NCI-H2081 (cell line): ENCODE measurements at places on chromosomes 3 and 15.

GRCh38 chr15:69059557-69059943 is 45.1 kb downstream of the NOX5 start:
- no peak for DNase-seq

- DNase-seq: no peak
Observed at GRCh38 chr3:172635588-172635987, 75.3 kb downstream of the NCEH1 start.

- no peak for DNase-seq
Observed at GRCh38 chr3:46884427-46884826, 6.9 kb downstream of the PTH1R start.

GRCh38 chr3:73757536-73757935 is 132.8 kb upstream of the PDZRN3 start:
- no peak for DNase-seq

GRCh38 chr15:63672369-63672768 is 75.2 kb downstream of the FBXL22 start:
- DNase-seq: no peak

GRCh38 chr3:113428581-113428980 is 12.7 kb downstream of the CFAP44 start:
- DNase-seq: no peak

DNA sequence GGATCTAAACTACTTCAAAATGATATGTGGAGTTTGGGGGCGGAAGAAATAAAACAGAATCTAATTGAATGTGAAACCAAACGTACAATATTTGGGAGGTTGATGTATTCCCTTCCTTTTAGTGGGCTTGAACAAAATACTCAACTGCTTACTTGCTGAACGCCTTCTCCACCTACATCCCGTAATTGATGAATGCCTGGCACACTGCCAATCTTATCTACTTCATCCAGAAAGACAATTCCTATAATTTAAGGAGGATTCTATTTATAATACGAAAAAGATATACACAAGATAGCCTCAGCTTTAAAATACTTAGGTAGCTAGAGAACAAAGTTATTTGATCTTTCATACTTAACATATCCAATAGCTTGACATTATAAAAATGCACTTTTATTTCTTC is 23.1 kb upstream of the PDCD7 start:
- DNase-seq: no peak

DNA sequence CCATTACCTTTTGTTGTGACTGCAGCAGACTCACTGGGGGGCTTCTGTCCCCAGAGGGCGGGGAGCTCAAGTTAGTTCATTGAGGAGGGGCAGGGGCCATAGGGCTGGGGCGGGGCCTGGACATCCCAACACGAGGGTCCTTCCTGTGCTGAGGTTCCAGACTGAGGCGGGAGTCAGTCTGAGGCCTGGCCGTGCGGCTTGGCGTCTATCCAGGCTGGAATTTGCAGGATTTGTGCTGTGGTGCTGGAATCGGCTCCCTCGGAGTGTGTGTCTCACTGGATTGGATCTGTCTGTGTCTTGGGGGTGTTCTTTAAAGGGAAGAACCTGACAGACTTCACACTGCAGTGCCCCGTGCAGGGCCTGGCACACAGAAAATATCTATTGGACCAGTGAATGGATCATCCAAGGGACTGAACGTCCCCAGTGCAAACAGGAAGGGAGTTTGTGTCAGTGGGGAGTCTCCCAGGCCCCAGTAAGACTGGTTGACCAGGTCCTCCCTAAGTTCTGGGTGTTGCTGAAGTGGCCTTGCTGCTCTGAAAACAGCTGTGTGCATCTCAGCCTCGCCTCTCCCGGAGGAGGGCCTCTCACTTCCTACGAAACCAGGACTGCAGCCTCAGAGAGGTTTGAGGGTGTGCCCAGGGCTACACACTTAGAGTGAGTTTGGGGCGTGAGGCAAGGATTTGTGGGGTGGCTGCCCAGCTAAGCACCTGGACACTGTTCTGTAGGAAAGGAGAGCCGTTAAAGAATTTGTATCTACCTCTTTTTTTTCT is 26.1 kb downstream of the GOLGA6L2 start:
- DNase-seq: no peak

DNA sequence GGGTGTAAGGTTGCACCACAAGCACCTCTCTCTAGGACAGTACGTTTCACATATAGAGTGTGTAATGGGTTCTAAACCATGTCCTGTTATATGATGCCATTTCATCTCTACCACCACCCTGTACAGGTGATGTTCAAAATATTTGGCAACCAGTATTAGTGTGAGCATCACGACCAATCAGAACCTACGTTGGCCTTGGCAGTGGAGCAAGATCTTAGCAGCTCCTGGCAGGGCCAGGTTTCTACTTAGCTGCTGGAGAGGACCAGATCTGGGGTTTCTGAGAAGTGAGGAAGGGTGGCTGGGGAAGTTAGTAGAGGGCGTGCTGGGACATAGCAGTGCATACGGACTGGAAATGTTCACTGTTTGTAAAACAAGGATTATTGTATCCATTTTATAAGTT is 23.1 kb upstream of the MITF start:
- no peak for DNase-seq

DNA sequence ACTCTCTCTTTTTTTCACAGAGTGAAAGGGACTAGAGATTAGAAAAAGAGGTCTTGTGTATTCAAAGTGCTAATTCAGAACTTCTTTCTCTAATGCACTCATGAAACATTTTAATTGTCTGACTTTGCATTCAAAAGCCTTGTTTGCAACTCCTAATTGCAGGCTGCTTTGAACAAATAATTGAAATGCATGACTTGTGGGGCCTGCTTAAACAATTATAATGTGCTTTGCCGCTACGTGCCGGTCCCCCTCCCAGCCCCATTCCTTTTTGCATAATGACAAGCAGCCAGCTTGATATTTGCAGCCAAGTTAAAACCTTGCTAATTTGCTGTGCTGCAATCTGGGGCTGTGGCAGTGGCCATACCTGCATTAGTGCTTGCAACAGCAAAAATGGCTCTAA is 114.5 kb downstream of the FOXB1 start:
- no peak for DNase-seq

- no peak for DNase-seq
Observed at GRCh38 chr3:34141841-34142337, 343.5 kb downstream of the PDCD6IP start.

DNA sequence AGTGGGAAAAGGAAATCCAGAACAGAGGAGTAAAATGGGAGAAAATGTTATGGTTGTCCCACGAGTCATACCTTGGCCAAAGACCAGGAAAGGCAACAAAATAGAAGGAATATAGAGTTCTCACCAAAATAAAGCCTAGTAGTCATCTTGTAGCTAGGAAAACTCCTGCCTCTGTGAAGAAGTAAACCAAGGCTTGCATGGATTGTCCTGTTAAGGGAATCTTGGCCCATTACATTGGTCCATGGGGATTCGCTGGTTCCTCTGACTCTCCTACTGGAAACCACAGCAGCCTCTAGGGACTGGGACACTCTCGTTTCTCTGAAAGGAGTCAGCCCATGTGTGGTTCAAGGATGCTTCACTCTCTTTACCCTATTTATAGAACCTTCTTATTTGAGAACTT is 62.9 kb upstream of the FNDC3B start:
- no peak for DNase-seq

- no peak for DNase-seq
Observed at GRCh38 chr3:880371-880770, 212.5 kb upstream of the CNTN6 start.

DNA sequence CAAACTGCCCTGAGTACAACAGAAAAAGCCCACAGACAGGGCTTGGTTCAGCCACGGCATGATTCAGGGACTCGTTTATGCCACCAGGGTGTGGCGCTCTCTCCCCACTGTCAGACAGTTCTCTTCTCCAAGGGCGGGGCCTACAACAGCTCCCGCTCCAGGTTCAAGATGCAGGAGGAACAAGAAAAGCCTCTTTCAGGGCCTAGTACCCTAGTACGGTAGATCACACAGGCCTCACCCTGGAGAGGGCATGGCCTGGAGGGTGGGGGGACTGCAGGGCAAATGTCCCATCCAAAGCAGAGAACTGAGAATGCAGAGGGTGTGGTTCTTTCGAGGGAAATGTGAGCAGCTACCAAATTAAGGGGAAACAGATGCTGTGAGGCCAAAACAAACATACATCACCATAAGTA is 12.0 kb downstream of the MESD start:
- DNase-seq: peak; percentile 69

DNA sequence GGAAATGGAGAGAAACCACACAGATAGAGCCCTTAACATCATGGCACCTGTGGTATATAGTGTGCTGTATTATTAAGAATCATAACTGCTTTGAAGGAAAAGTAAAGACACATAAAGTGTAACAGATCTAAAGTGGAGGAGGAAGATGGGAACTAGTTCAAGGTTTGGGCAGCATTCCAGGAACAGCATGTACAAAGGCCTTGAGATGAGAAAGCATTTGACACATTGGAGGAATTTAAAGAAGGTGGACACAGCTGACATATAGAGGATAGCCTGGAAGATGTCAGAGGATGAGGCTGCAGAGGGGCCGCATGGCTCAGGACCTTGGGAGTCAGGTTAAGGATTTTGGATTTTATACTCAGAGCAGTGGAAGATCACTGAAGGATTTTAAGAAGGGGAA is 39.0 kb downstream of the LRTM1 start:
- DNase-seq: no peak

- peak; percentile 58 for DNase-seq
Observed at GRCh38 chr3:168467115-168467714, 371.5 kb upstream of the GOLIM4 start.

DNA sequence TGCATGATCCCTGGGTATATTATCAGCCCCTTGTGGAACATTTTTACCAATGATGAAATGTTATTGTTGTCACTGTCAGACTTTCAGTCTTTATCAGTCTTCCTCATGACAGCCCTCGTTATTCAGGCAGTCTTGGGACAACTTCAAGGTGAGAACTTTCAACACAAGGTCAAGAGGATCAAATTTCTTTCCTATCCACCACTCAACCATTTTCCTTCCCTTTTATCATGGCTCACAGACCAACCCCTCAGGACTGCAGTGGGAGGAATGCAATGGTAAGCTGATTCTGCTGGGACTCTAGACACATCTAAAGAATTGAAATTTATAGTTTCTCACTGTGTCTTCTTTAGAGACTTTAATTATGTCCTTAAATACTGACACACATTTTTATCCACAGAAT is 107.0 kb upstream of the LSAMP start:
- DNase-seq: no peak

DNA sequence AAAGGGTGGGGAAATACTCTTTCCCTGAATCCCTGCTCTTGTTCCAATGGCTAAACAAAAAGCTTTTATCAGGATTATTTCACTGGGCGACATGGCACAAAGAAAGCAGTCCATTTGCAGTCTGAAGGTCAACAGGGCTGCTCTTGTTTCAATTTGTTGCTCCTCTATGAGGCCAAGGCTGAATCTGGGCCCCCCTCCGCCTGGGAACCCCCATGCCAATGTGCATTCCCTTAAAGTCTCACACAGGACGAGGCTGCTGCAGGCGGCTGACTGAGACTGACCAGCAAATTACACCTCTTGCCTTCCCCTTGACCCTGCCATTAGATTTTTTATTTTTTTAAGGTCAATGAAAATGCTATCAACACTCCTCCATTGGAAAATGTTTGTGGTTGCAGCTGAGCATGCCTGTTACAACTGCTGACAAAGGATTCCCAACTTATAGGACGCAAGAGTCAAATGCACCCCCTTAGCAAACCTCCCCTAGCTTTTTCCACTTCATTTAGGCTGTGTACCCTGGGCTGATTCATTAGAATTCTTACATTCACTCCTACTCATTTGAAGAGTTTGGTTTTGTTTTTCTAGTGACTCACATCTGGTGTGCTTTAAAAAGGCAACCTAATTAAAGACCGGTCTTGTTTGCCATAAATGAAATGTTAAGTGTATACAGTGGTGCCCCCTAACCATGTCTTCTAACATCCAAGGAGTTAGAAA is 60.8 kb upstream of the ARHGEF3 start:
- DNase-seq: no peak
